Parietal lobe (tissue), 2 donors: ENCODE measurements at places on chromosomes 13 and 19. TPM values are rescaled to one million over a fixed set of nuclear protein-coding genes. Genes with fewer than 3 reads are reported as not detected.

Gene NLRP11
- total RNA-seq = not detected

Gene METTL21C
- total RNA-seq = not detected

Gene SGCG
- 0.31 TPM for total RNA-seq

Gene ZNF442
- total RNA-seq = 6.6 TPM

Gene OR1M1
- total RNA-seq = not detected

Gene KCNN1
- 37.6 TPM for total RNA-seq

Gene MYO9B
- 86.1 TPM for total RNA-seq

Gene DCLK1
- 464 TPM for total RNA-seq

Gene MYO1F
- total RNA-seq = 1.6 TPM

Gene ICAM1
- total RNA-seq = 1.3 TPM

Gene IZUMO2
- total RNA-seq = not detected

Gene ZNF527
- total RNA-seq = 32.9 TPM

Gene ZNF709
- 32.6 TPM for total RNA-seq

Gene TRAPPC5
- total RNA-seq = 13.1 TPM

Gene BRME1
- total RNA-seq = 21.9 TPM

Gene GFY
- total RNA-seq = not detected

Gene CLDN10
- total RNA-seq = 2.5 TPM

Gene LILRB3
- not detected for total RNA-seq

Gene TEX29
- not detected for total RNA-seq

Gene TMEM145
- total RNA-seq = 77.6 TPM

Gene KLK14
- total RNA-seq = 0.63 TPM

Gene CRX
- total RNA-seq = not detected

Gene SERP2
- total RNA-seq = 28.8 TPM

Gene TINCR
- total RNA-seq = 0.63 TPM

Gene PSG5
- total RNA-seq = not detected

Gene FFAR1
- total RNA-seq = not detected

Gene TEX101
- not detected for total RNA-seq

Gene ALOX5AP
- 1.3 TPM for total RNA-seq

Gene C13orf46
- 1.3 TPM for total RNA-seq

Gene PROZ
- not detected for total RNA-seq

Gene FXYD3
- not detected for total RNA-seq

Gene SWSAP1
- total RNA-seq = 0.94 TPM

Gene FGF14
- total RNA-seq = 61.0 TPM
